AG04450 (cell line): ENCODE measurements at places on chromosomes 1 and 21. TPM values are rescaled to one million over a fixed set of nuclear protein-coding genes. Genes with fewer than 3 reads are reported as not detected.

GRCh38 chr1:153779781-153780541 lies 4.8 kb downstream of the SLC27A3 start:
- no peak for DNase-seq

DNA sequence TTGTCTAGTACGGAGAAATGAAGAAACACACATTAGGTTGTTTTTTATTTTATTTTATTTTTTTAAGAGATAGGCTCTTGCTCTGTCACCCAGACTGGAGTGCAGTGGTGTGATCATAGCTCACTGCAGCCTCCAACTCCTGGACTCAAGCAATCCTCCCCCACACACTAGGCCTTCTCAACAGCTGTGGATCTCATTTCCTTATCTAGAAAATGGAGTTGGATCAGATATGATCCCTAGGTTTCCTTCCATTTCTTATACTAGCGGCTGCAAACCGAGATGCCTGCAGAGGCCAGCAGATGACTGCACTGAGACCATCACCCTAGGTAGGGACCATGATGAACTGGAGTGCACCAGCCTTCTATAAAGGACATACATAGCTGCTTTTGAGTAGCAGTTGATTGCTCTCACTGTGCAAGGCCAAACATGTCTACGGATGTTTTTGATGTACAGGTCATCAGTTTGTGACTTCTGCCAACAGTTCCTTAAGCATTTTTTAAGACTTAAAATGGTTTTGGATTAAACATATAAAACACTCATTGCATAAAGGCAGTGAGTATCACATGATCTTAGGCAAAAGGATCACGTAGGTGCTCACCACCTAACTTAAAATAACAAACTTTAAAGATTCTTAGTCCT lies 11.4 kb upstream of the KLHL12 start:
- no peak for DNase-seq

DNA sequence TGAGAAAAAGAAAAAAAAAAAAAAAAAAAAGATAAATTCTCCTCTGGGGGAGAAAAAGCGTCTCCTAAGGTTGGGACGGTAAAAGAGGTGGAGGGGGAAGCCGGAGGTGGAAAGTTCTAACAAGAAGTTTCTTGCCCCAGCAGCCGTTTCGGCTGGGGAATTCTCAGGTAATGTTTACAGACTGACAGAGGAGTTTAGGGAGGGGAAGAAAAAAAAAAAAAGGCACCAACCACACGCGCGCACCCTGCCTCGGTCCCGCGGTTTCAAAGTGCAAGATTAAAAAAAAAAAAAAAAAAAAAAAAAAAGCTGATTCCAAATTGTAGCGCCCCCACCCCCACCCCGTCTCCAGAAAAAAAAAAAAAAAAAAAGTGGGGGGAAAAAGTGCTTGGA lies 504 bp downstream of the DHRS3 start:
- DNase-seq = no peak

RBM34 gene
- 32.3 and 47.0 TPM in 2 replicates for polyA plus RNA-seq

RHD gene
- polyA plus RNA-seq = not detected in 2 replicates

DNA sequence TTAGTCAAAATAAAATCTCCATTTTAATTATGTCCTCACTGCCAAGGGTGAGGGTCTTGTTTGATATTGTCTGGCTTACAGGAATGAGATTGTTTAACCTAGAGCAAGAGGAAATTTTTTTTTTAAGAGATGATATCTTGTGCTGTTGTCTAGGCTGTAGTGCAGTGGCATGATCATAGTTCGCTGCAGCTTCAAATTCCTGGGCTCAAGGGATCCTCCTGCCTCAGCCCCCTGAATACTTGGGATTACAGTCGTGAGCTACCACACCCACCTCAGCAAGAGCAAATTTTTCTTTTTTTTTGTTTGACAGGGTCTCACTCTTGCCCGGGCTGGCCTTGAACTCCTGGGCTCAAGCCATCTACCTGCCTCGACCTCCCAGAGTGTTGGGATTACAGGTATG lies 84.6 kb downstream of the DISP1 start:
- no peak for DNase-seq

DNA sequence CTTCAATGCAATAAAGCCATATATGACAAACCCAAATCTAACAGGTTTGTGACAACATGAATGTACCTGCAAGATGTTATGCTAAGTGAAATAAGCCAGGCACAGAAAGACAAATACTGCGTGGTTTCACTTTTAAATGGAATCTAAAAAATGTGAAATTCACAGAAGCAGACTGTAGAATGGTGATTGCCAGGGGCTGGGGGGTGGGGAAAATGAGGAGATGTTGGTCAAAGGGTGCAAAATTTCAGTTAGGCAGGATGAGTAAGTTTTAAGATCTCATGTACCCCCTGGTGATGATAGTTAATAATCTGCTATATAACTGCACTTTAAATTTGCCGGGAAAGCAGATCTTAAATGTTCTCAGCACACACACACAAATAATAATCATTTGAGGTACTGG lies 160.5 kb downstream of the PTBP2 start:
- no peak for DNase-seq

DTL gene
- 4.0 and 6.0 TPM in 2 replicates for polyA plus RNA-seq

DNA sequence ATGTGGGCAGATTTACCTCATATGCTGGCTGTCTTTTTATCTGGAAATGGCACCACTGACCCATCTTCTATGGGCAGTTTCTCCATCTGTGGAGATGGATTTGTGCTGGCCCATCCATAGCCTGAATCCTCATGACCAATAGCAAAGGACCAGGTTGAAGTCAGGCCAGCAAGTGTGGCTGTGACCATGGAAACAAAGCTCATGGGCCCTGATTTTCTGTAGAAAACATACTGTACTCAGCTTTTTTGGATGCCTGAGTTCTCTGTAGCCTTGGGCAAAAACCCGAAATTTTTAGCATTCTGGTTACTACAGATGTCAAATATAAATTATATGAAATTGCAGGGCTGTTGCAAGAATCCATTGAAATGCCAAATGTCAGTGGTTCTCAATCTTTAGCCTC lies 155.0 kb downstream of the PLXNA2 start:
- DNase-seq = no peak

ARMH1 gene
- 2.7 and 3.4 TPM in 2 replicates for polyA plus RNA-seq

- DNase-seq = no peak
Measured at GRCh38 chr1:201230676-201231075, 40.1 kb downstream of the IGFN1 start.

LCE1D gene
- not detected in 2 replicates for polyA plus RNA-seq

GRCh38 chr1:101275672-101276071 lies 38.9 kb downstream of the S1PR1 start:
- DNase-seq = no peak

DNA sequence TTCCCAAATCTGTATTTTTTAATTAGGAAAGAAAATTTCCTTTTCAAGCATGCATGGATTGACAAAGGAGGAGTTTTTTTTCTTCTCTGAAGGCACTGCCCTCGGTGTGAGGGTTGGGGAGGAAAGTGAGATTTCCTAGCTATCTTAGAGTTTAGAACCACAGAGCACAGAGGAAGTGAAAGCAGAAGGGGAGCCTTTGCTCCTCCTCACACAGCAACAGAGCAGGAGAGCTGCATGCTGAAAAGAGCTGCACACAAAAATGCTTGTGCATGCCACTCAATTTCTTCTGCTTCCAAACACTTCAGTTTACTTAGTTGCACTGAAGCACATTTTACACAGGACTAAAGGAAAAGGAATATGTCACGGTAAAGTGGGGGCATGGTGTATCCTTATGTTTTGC lies 308.1 kb downstream of the GPATCH2 start:
- DNase-seq = no peak

DNA sequence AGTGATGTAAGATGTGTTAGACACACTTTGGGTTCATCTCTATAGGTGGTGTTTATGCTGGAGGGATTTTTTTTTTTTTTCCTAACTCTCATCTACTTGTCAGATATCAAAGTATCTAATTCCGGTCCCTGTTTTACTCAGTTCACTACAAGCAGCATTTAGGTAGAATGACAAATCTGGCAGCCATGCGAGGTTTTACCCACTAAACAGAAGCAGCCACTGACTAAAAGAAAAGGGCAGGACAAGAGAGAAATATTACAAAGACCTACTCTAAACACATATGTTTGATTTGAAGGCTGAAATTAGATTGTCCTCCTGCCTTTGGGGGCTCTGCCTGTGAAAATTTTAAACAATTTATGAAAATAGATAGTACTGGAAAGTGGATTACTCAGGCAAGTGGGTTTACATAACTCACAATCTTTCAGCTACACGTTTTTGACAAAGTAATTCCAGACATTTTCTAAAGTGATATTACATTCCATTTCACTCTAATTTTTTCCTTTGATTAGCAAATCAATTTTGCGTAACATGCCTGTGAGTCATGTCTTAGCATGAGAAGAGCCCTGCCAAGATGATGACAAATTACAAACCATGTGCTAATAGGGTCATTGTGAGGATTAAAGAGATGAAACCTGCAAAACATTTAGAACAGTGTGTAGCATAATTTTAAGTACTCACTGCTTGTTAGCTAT lies 172.6 kb downstream of the PLA2G4A start:
- peak; percentile 54 for DNase-seq

DNA sequence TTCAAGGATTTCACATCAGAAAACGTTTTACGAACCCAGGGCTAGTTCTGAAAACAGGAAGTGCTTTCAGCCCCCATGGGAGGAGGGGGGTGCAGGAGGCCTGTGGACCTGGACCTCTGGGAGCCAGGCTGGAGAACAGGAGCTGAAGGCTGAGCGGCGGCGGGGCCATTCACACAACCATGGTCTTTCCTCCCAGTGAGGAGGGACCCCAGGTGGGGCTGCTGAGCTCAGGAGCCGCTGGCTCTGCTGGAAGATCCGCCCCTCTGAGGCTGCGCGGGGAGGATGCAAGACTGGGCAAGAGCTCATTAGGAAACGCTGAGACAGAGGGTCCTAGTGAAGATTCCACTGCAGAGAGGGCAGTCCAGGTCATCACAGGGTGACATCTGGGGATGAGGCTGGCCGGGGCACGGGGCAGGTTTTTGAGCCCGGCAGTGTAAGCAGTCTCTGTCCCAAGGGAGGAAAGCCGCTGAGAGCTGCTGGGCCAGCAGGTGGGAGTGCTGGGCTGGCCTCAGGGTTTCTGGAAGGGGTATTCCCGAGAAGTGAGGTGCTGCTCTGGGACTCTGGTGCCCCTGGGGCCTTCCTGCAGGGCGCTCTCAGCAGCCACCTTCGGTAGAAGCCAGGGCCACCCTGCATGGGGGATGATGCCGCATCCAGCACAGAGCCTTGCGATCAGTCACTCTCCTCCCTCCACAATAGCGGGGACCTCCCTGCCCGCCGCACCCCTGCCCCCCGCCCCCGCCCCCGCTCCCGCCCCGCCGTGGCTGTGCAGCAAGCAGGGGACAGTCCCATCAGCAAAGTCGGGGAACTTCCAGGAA lies 7.5 kb downstream of the MX2 start:
- no peak for DNase-seq

DNA sequence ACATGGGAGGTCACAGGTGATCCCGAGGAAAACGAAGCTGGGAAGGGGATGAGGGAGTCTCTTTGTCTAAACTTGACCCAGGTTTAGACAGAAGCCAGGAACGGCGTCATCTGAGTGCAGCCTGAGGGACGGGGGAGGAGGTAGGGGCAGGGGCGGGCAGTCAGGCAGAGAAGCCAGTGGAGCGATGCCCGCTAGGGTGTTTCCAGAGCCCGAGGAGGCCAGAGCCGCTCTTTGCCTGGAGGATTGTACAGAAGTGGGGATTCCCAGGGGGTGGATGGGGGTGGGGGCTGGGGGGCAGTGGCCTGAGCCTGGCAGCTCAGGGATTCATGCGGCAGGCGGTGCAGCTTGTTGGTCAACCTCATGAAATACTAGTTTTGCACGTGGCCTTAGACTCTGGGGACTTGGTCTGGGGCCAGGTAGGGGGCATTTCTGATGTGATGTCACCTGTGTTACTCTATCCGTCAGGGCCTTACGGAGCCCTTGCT lies 58.4 kb downstream of the VPS26C start:
- no peak for DNase-seq

- no peak for DNase-seq
Measured at GRCh38 chr21:45995686-45996179, 14.2 kb downstream of the COL6A1 start.

GRCh38 chr1:75641325-75641724 lies 30.4 kb upstream of the SLC44A5 start:
- DNase-seq = no peak

GRCh38 chr21:26539566-26539965 lies 33.5 kb downstream of the CYYR1 start:
- no peak for DNase-seq

DNA sequence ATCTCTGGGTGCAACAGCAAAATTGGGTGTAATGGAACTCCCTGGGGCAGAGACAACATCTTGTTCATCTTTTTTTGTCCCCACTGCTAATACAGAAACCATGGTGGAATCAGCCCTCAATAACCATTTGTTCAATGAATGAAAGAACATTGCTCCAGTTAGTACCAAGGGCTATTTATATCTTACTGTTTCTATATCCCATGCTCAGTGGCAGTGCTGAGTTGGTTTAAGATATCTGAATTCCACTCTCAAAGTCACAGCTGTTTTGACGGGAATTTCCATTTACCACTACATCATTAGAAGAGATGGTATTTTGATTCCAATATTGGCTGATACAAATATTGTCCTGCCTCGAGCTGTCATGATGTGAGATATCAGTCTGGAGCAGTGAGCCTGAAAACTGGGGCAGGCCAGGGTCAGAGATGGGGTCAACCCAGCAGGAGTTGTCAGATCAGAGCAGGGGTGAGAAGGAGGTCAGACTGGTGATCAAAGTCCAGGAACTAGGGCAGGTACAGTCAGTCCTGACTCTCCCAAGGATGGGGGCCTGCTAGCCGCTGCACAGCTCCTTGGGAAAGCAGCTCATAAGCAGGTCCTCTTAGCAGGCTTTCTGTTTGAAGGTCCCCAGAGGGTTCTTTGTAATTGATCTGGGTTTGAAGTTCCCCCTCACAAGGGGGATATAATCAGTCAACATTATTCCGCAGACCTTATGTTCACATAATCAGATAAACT lies 5.8 kb upstream of the PHC2 start:
- DNase-seq = no peak

DNA sequence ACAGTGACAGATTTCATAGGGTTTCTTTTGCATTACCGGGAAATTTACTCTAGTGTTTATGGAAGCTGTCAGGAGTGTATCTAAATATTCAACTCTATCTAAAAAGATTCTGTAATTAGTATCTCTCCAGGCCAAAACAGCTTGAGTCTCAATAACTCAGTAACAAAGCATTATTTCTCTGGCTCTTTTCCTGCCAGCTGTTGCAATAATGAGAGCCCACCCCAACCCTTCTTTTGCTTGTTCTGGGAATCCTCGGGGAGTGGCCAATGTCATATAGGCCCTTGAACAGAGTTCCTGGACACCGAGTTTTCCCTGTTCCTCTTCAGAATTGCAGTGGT lies 120.1 kb upstream of the SGIP1 start:
- DNase-seq = no peak

FCRL2 gene
- not detected in 2 replicates for polyA plus RNA-seq

HUNK gene
- polyA plus RNA-seq = 0.45 and 0.48 TPM in 2 replicates

GRCh38 chr1:33322870-33323585 lies 2.1 kb upstream of the A3GALT2 start:
- DNase-seq = no peak

- DNase-seq = no peak
Measured at GRCh38 chr1:227268943-227269342, 49.3 kb downstream of the CDC42BPA start.

DNA sequence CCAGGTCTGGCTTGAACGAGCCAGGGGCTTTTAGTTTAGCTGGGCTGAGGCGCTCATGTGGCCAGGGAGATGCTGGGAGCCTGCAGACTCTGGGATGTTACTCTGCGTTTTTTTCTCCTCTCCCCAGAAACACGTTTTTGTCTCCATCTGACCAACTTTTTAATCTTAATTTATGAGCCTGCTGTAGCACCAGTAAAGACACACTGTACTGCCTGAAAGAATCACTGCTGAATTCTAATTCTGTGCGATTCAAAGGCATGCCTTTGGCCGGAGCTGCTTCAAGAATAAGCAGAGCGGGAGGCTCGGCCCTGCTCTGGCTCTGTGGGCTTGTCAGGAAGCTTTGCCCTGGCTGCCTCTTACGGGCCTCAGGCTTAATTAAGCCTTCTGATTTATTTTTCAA lies 129.5 kb downstream of the CAMTA1 start:
- no peak for DNase-seq
